ENCODE measurements at places on chromosomes 3 and 15.
A peak's percentile ranks its signal among the peaks of the same experiment; 100 is the strongest.

DNA sequence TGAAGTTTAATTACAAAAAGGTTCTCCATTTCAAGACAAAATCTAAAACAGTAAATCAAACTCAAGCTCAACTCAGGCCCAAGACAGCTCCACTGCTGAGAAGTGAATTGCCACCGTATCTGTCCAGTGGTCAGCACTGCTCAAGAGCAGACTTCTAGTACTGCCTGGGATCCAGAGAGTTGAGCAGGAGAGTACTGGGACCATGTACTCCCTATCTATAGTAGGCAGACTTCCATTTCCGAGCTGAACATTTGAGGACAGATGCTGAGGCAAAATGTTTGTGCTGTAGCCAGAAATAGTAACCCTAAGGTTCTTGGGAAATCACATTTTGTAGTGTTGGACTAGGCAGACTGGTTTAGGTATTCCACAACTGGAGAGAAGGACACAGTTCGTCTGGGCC is 44.1 kb downstream of the MRPL3 start:
- no peak for DNase-seq

- DNase-seq = no peak
Measured at GRCh38 chr3:41681479-41681878, 280.4 kb downstream of the ULK4 start.

- DNase-seq = peak; percentile 86
Measured at GRCh38 chr15:60757831-60758570, 279.1 kb upstream of the ICE2 start.

GRCh38 chr3:106376016-106376570 is 507.3 kb upstream of the CBLB start:
- no peak for DNase-seq

GRCh38 chr15:79682285-79682684 is 214.5 kb downstream of the MTHFS start:
- DNase-seq = no peak

GRCh38 chr3:46926447-46926846 is 48.9 kb downstream of the PTH1R start:
- no peak for DNase-seq

- DNase-seq = no peak
Measured at GRCh38 chr3:179673523-179673922, 20.7 kb downstream of the USP13 start.

GRCh38 chr15:79970624-79971434 is at the start of gene BCL2A1:
Gene BCL2A1, minus strand, starts transcription at chr15:79971196. Its CDS starts 77 bp downstream, at chr15:79971119.
- DNase-seq = no peak

- DNase-seq = no peak
Measured at GRCh38 chr3:157667493-157667892, 164.3 kb upstream of the VEPH1 start.
